Activated CD8-positive, alpha-beta T cell treated with anti-CD3 and anti-CD28 coated beads for 36 hours (primary cell): ENCODE measurements at places on chromosomes 16 and 17. TPM values are rescaled to one million over a fixed set of nuclear protein-coding genes. Genes with fewer than 3 reads are reported as not detected.

Gene SP6
- 0.13 TPM for total RNA-seq

Gene NLRC3
- total RNA-seq, result 19.8 TPM

Gene CMTM2
- total RNA-seq, result not detected

DNA sequence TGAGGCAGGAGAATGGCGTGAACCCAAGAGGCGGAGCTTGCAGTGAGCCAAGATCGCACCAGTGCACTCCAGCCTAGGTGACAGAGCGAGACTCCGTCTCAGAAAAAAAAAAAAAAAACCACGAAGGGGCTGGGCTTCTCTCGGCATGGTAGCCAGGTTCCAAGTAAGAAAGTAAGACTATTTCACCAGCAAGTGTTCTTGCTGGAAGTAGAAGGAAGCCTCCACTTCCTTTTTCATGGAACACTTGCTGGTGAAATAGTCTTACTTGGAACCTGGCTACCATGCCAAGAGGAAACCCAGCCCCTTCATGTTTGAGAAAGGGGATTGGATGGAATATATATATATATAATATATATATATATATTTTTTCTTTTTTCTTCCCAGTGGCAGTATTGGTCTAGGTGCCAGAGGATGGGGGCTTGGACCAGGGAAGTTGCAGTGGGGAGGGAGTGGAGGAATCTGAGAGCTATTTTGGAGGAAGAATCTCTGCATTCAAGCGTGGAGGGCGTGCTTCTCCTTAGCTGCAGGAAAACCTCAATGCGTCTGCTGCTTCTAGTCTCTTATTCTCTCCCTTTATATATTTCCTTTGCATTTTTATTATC, 7.2 kb upstream of the N4BP1 start:
- no peak for DNase-seq

GRCh38 chr17:83008186-83008510, 71.3 kb upstream of the METRNL start:
- no peak for DNase-seq

- DNase-seq, result no peak
Observed at GRCh38 chr16:13994239-13995106, 74.5 kb downstream of the ERCC4 start.

DNA sequence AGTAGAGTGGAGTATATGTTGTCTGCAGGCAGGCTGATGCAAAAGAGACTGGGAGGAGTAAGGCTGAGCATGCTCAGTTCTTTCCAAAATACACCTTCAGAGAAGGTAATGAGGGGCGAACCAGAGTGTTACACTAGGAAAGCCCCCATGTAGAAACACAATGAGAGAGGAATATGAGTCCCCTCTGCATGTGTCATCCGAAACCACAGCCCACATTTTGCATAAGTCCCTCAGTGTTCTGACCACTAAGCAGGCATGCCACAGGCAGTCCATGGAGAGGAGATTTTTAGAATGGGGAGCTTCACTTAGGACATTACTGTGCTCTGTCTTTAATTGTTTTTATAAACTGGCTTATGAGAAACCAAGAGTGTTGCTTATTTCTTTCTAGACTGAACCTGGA, 32.0 kb downstream of the SLC6A2 start:
- DNase-seq, result no peak

GRCh38 chr17:48335858-48336500, 94.0 kb downstream of the SKAP1 start:
- no peak for DNase-seq

DNA sequence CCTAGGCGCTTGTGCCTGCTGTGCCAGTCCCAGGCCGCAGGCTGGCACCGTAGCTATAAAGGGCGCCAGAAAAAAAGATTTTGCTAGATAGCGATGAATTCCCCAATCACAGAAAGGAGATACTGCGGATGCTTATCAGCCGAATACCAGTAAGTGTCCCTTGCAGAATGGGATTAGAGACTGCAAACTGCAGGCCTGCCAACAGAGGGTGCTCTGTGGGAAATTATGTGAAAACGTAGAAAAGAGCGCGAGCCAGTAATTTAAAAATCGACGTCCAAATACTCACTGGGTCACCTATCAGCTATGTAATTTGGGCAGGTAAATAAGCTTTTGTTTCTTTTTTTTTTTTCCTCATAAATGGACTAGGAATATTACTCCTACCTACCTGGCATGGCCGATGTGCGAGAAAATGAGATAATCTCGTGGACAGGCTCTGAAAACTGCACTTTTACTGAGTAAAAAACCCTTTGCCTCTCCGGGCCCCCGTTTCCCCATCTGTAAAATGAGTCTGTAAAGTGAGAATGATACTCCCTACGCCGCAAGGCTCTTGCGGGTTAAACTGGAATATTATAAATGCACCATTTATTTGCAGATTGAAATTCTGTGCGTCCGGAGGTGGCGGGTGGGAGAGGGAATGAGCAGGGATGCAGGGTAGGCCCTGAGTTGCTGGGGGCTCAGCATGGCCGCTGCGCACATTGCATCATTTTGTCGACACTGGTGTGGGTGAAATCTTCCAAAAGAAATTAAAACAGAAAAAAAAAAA, 1.2 kb upstream of the COG1 start:
- DNase-seq, result peak; percentile 85
